Renal pelvis (tissue), 12 donors: ENCODE measurements at places on chromosomes 5 and 9. TPM values are rescaled to one million over a fixed set of nuclear protein-coding genes. Genes with fewer than 3 reads are reported as not detected.
A peak's percentile ranks its signal among the peaks of the same experiment; 100 is the strongest.

DNA sequence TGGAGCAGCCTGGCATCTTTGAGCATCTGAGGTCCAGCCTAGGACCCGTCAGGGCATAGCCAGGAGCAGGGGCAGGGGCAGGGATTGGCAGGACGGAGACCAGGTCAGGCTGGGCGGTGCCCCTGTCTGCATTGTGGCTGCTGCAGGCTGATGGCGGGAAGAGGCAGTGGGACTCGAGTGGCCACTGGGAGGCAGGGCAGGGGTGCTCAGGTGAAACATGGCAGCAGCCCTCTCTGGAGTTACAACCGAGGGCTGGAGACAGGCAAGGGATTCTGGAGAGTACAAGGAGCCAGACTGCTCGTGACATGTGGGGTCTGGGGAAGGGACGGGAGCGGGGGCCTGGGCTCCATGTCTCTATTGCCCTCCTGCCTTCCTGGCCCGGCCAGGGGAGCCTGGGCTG, 97.4 kb upstream of the RAPGEF1 start:
- no peak for DNase-seq

DNA sequence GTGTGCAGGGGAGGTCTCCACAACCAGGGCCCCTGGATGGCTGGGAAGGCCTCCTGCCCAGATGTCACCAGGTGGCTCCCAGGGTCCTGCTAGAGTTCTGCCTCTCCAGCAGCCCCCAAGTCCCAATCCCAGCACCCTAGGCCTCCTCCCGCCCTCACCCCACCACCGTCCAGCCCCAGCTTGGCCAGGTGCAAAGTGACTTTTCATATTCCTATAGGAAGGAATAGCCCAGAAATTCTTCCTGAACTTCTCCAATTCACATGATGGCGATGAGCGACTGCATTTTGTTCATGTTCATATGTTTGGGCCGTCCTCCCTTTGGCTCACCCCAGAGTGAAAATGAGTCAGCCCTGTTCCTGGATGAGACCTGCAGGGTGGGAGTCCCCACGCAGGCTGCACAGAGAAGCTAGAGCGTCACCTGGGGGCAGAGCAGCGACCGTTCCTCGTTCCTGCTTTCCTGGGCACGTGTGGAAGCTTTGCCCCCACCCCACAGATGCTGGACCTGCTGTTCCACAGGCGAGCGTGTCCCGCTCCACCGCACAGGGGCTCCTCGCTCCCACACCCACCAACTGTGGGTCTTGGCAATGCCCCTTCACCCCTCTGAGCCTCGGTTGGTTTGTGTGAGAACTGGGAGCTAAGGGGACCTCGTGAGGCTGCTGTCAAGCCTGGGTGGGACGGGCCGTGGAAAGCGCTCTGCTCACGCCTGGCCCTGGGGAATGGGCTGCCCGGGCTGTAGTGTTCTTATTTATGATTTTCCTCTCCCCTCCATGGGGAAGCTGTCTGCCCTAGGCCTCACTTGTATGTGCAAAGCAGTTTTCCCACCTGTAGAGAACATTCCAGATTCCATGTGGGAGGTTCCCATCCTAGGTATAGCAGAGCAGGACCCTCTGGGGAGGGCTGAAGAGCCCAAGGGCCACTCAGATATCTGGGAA, 6.9 kb downstream of the MRPS2 start:
- no peak for DNase-seq

- DNase-seq, result no peak
These were observed 880 bp upstream of the UBAC1 start for GRCh38 chr9:135961811-135962695.

- no peak for DNase-seq
These were observed 4.8 kb downstream of the ZNF483 start for GRCh38 chr9:111529787-111530186.

GRCh38 chr5:107636555-107636954, 34.2 kb downstream of the EFNA5 start:
- no peak for DNase-seq

The CDC26 gene
- polyA plus RNA-seq, result 33.0 TPM

DNA sequence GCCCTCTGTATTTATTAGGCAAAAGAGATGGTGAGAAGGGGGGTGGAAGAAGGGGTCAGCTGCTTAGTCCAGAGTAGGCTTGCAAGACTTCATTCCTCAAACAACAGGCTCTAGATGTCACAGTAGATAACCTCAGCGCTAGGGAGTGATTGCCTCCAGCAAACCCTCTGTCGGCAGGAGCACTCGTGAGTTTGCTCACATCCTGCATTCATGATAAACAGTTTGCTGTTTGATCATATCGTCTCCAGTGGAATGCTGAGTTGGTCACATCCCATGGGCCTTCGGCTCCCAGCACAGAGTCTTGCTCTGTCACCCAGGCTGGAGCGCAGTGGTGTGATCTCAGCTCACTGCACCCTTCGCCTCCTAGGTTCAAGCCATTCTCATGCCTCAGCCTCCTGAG, 3.6 kb downstream of the TTC23L start:
- DNase-seq, result no peak

The FOXD4L4 gene
- polyA plus RNA-seq, result 0.34 TPM

DNA sequence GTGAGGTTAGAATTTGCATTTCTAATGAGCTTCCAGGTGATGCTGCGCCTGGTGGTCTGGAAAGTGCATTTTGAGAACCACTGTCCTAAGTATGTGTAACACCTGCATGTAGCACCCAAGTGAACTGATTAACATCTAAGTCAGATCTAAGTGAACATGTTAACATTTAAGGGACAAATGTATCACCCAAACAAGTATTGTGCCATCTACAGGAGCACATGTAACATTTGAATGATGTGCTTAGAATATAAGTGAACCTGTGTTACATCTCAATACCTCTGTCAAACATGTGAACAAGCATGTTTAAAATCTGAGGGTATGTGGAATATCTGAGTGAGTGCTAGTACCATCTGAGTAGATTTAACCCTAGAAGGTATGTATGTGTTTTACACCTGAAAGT, 68.7 kb downstream of the PLPPR1 start:
- no peak for DNase-seq

DNA sequence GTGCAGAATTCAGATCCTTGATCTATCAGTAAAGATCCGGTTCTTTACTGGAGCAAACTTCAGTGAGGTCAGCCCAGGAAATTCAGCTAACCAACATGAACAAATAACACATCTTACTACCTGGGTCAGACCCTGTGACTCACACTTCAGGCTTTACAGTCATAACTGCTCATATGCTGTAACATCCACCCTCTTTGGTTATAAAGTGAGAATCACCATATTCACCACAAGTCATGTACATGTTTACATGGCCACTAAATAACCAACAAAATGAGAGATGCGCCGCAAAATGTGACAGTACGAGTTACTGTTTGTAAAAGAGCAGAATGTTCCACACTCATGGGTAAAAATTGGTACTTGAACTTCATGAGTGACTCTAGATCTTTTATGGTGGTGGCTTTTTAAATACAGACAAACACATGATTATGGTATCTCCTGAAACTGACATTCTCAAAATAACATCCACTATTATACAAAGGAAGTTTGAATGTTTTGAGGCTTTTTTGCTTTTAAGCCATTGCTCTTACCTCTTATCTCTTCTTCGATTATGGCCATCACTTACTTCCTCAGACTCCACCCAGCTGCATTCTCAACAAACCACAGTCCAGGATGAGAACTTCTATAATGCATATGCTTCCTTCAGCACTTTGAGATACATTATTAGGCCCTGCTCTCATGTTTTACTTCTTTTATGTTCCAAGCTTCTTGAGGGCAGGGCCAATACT, 516.6 kb downstream of the RAB3C start:
- no peak for DNase-seq

The RAB3C gene
- polyA plus RNA-seq, result 1.9 TPM

GRCh38 chr9:131661568-131662288, 78.1 kb downstream of the RAPGEF1 start:
- DNase-seq, result no peak

DNA sequence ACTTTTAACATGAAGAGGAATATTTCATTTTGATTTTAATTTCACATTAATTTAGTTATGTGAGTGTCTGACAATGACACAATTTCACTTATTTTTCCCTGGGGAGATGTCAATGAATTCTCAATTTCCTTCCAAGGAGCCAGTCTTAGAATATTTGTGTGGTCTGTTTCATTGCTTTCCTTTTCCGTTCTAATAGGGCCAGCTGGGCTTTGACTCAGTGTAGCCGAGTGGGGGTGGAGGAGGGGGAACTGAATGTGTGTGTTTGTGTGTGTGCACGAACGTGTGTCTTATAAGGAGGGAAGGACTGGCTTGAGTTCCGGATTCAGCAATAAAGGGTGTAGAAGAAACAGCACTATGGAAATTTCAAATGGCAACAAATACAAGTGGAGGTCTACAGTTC, 100.0 kb downstream of the BASP1 start:
- DNase-seq, result no peak

The RFX3 gene
- 18.8 TPM for polyA plus RNA-seq

The PCAT7 gene
- polyA plus RNA-seq, result 0.31 TPM

GRCh38 chr5:177399997-177400868, at the start of gene PFN3:
Gene PFN3 (minus strand): TSS chr5:177400661. CDS start chr5:177400576, 85 bp downstream.
- DNase-seq, result peak; percentile 59

DNA sequence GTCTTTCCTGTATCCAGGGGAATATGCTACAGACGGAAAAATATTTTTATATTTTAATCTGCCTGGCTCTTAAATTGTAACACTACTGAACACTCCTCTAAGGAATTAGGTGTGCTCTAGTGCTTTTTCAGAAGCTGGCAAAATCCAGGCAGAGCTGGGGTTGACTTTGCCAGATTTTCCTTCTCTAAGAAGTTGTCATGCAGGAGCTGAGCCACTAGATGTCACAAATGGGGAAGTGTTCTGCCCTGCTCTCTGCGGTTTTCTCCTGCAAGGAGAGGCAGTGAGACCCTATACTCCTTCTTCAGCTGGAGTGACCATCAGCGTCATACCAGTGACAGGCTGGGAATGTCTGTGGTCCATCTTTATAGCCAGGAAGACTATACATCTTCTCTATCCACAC, 112.5 kb downstream of the HAPLN1 start:
- DNase-seq, result peak; percentile 29

DNA sequence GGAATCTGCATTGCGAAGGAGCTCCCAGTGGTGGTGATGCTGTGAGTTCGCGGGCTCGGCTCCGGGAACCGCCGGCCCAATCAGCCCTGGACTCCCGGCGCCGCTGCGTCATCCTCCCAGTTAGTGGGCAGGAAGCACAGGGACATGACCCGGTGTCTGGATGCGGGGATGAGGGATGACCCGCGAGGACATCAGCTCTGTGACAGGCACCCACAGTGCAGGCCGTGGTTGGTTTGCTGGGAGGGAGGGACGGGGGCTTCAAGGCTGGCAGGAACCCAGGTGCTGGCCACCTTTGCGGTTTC, 996 bp downstream of the NXNL2 start:
- DNase-seq, result no peak

The NREP gene
- 795 TPM for polyA plus RNA-seq

DNA sequence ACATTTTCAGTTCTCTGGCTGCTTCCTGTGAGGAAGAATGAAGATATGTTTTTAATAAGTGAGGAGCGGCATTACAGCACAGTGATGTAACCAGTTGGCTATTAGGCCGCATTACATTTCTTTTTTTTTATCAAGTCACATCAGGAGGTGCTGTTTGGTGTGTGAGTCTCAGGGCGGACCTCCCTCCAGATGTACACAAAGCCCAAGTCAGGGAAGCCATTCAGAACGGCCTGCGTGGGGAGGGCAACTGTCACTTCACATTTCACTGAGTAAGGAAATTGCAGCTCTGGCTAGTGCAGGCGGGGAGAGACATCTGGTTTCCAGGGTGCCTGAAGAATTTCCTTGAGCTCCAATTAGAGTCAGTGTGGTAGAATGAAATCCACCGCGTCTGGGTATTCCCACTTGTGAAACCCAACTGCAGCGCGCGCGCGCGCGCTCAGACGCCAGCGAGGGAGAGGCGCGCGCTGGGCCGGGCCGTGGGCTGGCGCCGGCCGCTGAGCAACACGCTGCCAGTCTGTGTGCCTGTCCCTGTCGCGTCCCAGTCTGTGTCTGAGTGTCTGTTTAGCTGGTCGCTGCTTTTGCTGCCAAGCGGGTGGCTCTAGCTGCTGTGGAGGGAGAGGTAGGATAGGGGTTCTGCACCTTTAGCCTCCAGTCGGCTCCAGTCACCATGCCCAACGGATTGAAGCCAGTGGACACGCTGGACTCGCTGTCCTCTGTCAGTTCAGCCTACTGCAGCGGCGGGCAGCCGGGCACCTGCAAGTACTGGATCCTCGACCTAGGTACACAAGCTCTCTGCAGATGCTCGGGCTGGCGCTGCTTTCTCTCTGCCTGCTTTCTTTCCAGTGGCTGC, 140.8 kb upstream of the OTULINL start:
- DNase-seq, result peak; percentile 87

The ZFP37 gene
- 12.2 TPM for polyA plus RNA-seq

GRCh38 chr5:144108131-144108530, 62.3 kb downstream of the YIPF5 start:
- peak; percentile 45 for DNase-seq

DNA sequence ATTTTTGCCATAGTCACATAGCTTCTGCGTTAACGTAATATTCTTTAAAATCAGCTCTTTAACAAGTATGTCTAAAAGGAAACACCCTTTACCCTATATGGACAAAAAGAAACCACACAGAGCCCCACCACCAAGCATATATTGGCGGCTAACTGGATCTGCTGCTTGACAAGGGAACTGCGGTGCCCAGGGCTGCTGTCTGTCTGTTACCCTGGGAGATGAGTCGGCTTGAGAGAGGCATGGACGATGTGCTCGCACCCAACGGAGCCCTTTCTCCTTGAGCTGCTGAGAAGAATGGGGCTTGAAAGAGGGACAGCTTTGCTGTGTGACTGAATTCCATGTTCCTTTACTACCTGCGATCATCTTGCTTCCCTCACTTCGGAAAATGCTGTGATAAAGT, 158.6 kb upstream of the SHB start:
- DNase-seq, result no peak

DNA sequence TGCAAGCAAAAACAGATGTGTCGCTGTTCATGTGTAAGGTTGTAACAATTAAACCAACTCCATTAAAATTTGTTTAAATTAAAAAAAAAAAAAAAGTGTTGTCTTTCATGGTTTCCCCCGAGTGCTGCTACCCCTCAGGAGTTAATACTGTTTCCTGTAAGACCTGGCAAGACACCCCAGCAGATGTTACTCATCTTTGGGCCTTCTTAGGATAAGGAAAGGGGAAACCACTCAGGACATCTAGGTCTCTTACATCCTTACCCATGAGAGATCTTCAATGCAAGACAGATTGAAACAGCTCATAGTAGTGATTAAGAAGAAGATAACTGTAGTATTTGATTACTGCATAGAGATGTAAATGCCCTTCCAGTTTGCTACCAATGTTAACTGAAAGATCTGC, 33.5 kb upstream of the F2R start:
- DNase-seq, result no peak
